ENCODE measurements at places on chromosomes 13 and 19. TPM values are rescaled to one million over a fixed set of nuclear protein-coding genes. Genes with fewer than 3 reads are reported as not detected.

Gene ZAR1L
- not detected for total RNA-seq

Gene ATP8B3
- 2.8 TPM for total RNA-seq

Gene LILRB3
- not detected for total RNA-seq

Gene PRR19
- total RNA-seq: 1.5 TPM

Gene TEX26
- total RNA-seq: 0.44 TPM

Gene GRIN2D
- 0.33 TPM for total RNA-seq

Gene SYNGR4
- total RNA-seq: not detected

Gene NUMBL
- 93.2 TPM for total RNA-seq

Gene GRIK5
- total RNA-seq: 0.66 TPM

Gene STK24
- 51.2 TPM for total RNA-seq

Gene GPATCH1
- 9.2 TPM for total RNA-seq

Gene FAM83E
- total RNA-seq: 0.33 TPM

Gene LHFPL6
- 40.0 TPM for total RNA-seq

Gene VSTM2B
- total RNA-seq: not detected

Gene SIAH3
- total RNA-seq: not detected

Gene F10
- total RNA-seq: 33.4 TPM

Gene C13orf42
- total RNA-seq: not detected

Gene RRAS
- 46.0 TPM for total RNA-seq

Gene KCNN1
- total RNA-seq: 0.15 TPM

Gene MYH14
- total RNA-seq: not detected

Gene MISP
- total RNA-seq: under 0.01 TPM

Gene PTH2
- not detected for total RNA-seq

Gene CATSPERD
- not detected for total RNA-seq

Gene SIRT2
- 69.5 TPM for total RNA-seq

Gene ZNF506
- total RNA-seq: 20.7 TPM

Gene COG6
- 39.1 TPM for total RNA-seq

Gene IZUMO1
- not detected for total RNA-seq

Gene PTGER1
- 5.4 TPM for total RNA-seq

Gene SIPA1L3
- 10.4 TPM for total RNA-seq

Gene TYK2
- 101 TPM for total RNA-seq

Measured in smooth muscle cell of trachea (primary cell).